NCI-H1436 (cell line): ENCODE measurements at places on chromosomes 5 and 9.
A peak's percentile ranks its signal among the peaks of the same experiment; 100 is the strongest.

GRCh38 chr5:132813599-132814502, 749 bp downstream of the SOWAHA start:
- DNase-seq = peak; percentile 14

- no peak for DNase-seq
These were observed 703.0 kb upstream of the NUDT12 start for GRCh38 chr5:104265531-104266140.

GRCh38 chr5:9456435-9457042, 89.3 kb downstream of the SEMA5A start:
- no peak for DNase-seq

- peak; percentile 78 for DNase-seq
These were observed 32.7 kb downstream of the ANXA2R start for GRCh38 chr5:43007246-43007910.

GRCh38 chr5:82058710-82059109, 86.9 kb downstream of the ATG10 start:
- DNase-seq = no peak
